Lower lobe of right lung (tissue), 2 donors: ENCODE measurements at places on chromosomes 11 and 22. TPM values are rescaled to one million over a fixed set of nuclear protein-coding genes. Genes with fewer than 3 reads are reported as not detected.

- H3K4me1 ChIP-seq, result peaks cover 89% of the 10 kb centered on the region
- H3K4me3 ChIP-seq, result peak overlapping the region; percentile 93
- H3K27ac ChIP-seq, result peak overlapping the region; percentile 90
Measured at GRCh38 chr11:118921121-118921928, 4.4 kb downstream of the BCL9L start.

CSRP3 gene
- total RNA-seq, result not detected

GRCh38 chr11:44456544-44457300, 108.7 kb upstream of the CD82 start:
- no peaks in the 10 kb centered on the region for H3K27me3 ChIP-seq
- H3K27ac ChIP-seq, result no peak overlapping the region
- DNase-seq, result no peak
- H3K4me3 ChIP-seq, result no peak overlapping the region
- H3K36me3 ChIP-seq, result no peaks in the 10 kb centered on the region
- H3K4me1 ChIP-seq, result no peaks in the 10 kb centered on the region

BLID gene
- 0.62 TPM for total RNA-seq

DNA sequence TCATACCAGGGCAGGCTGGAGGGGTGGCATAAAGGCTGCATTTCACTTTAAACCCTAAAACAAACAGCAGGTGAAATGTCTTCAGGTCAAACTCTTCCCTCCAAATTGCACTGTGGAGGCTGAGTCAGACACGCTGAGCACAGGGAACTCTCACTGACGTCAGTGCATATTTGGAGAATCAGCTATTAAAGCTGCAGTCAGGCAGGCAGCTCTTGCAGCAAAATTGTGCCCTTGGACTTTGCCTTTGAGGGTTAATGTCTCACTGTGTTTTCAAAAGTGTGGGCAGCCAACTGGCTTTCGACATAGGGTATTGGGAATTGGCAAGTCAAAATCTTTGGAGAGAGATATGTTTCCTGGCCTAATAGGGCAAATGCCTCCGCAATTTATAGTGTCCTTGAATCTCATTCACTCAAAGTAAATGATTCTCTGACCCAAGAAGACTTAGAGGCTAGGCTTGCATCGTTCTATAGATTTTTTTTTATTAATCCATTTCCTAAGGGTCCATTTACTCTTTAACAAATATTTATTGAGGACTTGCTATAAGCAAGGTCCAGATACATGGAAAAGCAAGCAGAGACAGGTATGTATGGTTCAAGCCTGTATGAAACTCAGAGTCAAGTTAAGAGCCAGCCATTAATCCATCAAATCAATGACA, 27.7 kb upstream of the SMCO4 start:
- no peaks in the 10 kb centered on the region for H3K27me3 ChIP-seq
- no peak for DNase-seq
- H3K4me3 ChIP-seq, result no peak overlapping the region

GRCh38 chr11:80436547-80436946, 995.7 kb upstream of the TENM4 start:
- H3K27me3 ChIP-seq, result no peaks in the 10 kb centered on the region
- no peaks in the 10 kb centered on the region for H3K36me3 ChIP-seq
- H3K4me1 ChIP-seq, result no peaks in the 10 kb centered on the region

MS4A6A gene
- 176 TPM for total RNA-seq

OR2AT4 gene
- total RNA-seq, result not detected

DNA sequence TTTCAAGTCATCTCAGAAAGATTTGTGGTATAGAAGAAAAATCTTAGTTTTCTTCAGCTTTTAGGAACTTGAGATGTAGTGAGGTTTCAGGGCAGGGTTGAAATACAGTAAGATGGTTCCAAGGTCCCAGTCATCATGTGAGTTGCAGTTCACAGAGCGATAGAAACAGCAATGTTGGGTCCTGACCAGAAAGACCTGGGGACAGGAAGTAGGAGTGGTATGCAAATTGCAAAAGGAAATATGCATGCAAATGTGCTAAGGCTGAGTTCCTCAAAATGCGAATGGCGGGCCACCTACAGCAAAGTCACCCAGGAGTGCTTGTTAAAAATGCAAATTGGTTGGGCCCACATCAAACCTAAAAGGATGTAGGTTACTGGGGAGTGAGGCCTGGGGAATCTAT, 1032.7 kb upstream of the TENM4 start:
- no peak overlapping the region for H3K4me3 ChIP-seq
- no peaks in the 10 kb centered on the region for H3K4me1 ChIP-seq
- no peak for DNase-seq

OR52A1 gene
- total RNA-seq, result not detected

IGLL1 gene
- not detected for total RNA-seq

- no peaks in the 10 kb centered on the region for H3K27me3 ChIP-seq
- no peaks in the 10 kb centered on the region for H3K36me3 ChIP-seq
- H3K4me1 ChIP-seq, result peaks cover 8% of the 10 kb centered on the region
- DNase-seq, result no peak
Measured at GRCh38 chr22:40385036-40385782, 14.8 kb downstream of the SGSM3 start.

- H3K4me1 ChIP-seq, result no peaks in the 10 kb centered on the region
- DNase-seq, result no peak
- H3K27me3 ChIP-seq, result no peaks in the 10 kb centered on the region
- H3K27ac ChIP-seq, result no peak overlapping the region
Measured at GRCh38 chr11:101498891-101499290, 84.9 kb downstream of the TRPC6 start.

GRCh38 chr22:47129902-47130635, 367.6 kb downstream of the TBC1D22A start:
- H3K4me1 ChIP-seq, result no peaks in the 10 kb centered on the region
- H3K27ac ChIP-seq, result no peak overlapping the region
- H3K27me3 ChIP-seq, result no peaks in the 10 kb centered on the region
- H3K36me3 ChIP-seq, result no peaks in the 10 kb centered on the region

DNA sequence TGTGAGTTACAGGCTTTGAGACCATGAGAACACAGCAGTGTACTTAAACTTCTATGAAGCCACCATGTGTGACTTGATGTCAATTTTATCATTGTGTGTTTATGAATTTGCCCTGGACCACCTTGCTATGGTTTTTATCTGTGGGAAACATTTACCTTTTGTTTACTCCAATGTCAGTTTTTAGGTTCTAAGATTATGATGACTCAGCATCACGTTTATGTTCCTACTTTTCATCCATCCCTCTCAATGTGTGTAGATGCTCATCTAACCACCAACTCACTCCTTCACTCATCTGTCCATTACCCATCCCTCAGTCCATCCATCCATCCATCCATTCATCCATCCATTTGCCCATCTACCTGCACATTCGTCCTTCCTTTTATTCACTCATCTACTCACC, 338.8 kb downstream of the MIAT start:
- H3K4me3 ChIP-seq, result no peak overlapping the region
- no peak overlapping the region for H3K27ac ChIP-seq
- no peak for DNase-seq
- no peaks in the 10 kb centered on the region for H3K27me3 ChIP-seq

DNA sequence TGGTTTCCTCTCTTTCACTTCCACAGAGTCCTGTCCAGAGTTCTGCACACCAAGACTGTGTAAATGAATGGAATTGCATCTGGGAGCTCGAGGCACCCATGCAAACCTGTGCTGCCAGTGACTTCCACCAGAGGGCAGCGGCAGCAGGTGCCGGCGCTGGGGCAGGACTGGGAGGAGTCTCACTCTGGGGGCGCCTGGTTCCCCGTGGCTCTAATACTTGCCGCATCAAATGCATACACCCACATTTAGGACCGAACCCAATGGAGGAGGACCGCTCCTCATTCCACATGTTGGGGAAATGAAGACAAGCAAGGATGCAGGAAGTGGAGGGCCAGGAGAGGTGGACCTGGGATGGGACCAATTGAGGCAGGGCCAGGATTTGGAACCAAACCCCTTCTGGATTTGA, 1.1 kb upstream of the CD6 start:
- DNase-seq, result peak; percentile 79
- no peaks in the 10 kb centered on the region for H3K36me3 ChIP-seq
- no peak overlapping the region for H3K4me3 ChIP-seq
- no peaks in the 10 kb centered on the region for H3K4me1 ChIP-seq

OR4D5 gene
- not detected for total RNA-seq

- no peak overlapping the region for H3K4me3 ChIP-seq
- peak; percentile 50 for DNase-seq
- H3K4me1 ChIP-seq, result no peaks in the 10 kb centered on the region
- H3K36me3 ChIP-seq, result no peaks in the 10 kb centered on the region
Measured at GRCh38 chr11:134592391-134592990, 180.4 kb upstream of the B3GAT1 start.

DNA sequence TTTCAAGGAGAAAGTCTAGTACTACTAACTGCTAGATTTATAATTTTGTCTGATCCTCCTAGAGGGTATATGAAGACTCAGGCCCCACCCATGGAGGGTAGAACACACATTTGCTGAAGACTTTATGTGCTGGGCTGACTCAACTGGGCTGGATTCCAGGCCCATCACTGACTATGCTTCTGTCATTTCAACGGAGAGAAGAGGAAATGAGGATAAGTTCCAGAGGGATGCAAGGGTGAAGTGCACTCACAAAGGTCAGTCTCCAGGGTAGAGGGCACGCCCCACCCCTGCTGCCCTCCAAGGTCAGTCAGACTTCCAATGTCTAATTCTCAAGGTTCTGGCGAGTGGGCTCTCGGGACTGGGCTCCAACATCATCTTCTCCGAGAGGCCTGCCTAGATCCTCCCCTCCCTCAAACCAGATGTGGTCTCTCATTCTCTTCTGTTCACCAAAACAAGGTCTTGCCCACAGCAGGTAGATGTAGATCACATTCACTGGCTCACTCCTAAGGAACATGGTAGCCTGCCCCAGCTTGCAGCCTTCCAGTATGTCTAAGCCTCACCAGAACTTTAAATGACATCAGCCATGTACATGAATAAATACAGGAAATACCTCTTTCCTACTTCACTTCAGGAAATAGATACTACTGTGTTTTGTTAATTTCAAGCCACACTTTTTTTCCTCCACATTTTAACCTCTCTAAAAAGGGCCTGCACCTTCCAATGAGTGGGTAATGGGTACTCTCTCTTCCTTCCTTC, 7.3 kb upstream of the C11orf86 start:
- no peak for DNase-seq
- H3K36me3 ChIP-seq, result no peaks in the 10 kb centered on the region
- H3K27ac ChIP-seq, result no peak overlapping the region

GRCh38 chr11:16412525-16413172, 56.3 kb upstream of the SOX6 start:
- H3K27ac ChIP-seq, result no peak overlapping the region
- H3K4me3 ChIP-seq, result no peak overlapping the region
- no peaks in the 10 kb centered on the region for H3K27me3 ChIP-seq
- no peaks in the 10 kb centered on the region for H3K4me1 ChIP-seq
- H3K36me3 ChIP-seq, result no peaks in the 10 kb centered on the region

DNA sequence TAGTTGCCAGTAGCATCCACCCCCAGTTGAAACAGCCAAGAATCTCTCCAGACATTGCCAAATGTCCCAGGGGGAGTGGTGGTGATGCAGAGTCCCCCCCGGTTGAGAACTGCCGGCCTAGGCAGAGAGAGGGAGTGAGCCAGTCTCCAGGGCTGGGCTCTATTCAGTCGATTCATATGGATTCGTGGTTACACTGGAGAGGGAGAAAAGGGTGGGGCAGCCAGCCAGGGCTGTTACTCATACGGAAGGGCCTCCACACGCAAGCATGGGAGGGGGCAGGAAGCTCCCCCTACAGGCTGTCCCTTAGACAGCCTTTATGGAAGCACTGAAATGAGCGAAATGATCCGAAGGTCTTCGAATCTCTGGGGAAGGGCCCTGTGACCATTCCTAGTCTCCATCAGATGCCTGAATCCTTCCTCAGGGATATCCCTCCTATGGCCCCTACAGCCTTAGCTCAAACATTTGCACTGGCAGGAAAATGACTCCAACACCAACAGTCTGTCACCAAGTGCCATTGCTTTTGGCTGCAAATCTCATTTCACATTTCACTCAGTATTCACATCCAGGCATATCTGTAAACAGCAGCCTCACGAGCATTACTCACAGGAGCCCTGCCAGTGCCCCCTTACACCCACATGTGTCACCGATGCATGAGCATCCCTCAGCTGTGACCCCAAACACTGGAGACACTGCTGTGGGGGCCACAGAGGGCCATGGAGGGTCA, 18.4 kb upstream of the TLCD5 start:
- no peaks in the 10 kb centered on the region for H3K36me3 ChIP-seq
- peaks cover 5% of the 10 kb centered on the region for H3K27me3 ChIP-seq
- DNase-seq, result no peak
- H3K4me1 ChIP-seq, result peaks cover 10% of the 10 kb centered on the region

GRCh38 chr11:95585752-95586077, 203.9 kb downstream of the FAM76B start:
- H3K4me3 ChIP-seq, result no peak overlapping the region
- H3K4me1 ChIP-seq, result no peaks in the 10 kb centered on the region
- no peaks in the 10 kb centered on the region for H3K27me3 ChIP-seq
- H3K27ac ChIP-seq, result no peak overlapping the region
- no peaks in the 10 kb centered on the region for H3K36me3 ChIP-seq

IMMP1L gene
- 14.4 TPM for total RNA-seq

GRCh38 chr11:83819931-83820549, 533.9 kb upstream of the CCDC90B start:
- H3K36me3 ChIP-seq, result no peaks in the 10 kb centered on the region
- DNase-seq, result no peak
- no peaks in the 10 kb centered on the region for H3K4me1 ChIP-seq
- no peak overlapping the region for H3K4me3 ChIP-seq
- H3K27me3 ChIP-seq, result no peaks in the 10 kb centered on the region
- no peak overlapping the region for H3K27ac ChIP-seq
